ENCODE measurements at places on chromosomes 1 and 21.

DNA sequence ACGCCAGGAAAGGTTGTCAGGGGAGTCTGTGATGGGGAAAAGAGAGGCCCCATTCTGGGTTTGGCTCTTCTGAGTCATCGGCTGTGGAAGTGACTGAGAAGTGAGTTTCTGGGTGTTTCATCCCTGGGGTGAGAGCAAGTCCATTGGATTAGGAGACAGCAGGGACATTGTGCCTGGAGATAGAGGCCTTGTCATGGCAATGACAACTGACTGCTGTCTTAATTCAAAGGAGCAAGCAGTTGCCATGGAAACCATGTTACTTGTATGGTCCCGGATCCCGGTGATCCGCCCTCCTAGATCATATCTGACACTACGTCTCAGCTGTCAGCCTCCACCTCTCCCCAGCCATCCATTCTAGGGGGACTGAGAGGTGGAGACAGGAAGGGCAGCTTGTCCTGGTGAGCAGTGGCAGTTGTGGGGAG, 34.4 kb downstream of the KIAA0040 start:
- no peak for DNase-seq

DNA sequence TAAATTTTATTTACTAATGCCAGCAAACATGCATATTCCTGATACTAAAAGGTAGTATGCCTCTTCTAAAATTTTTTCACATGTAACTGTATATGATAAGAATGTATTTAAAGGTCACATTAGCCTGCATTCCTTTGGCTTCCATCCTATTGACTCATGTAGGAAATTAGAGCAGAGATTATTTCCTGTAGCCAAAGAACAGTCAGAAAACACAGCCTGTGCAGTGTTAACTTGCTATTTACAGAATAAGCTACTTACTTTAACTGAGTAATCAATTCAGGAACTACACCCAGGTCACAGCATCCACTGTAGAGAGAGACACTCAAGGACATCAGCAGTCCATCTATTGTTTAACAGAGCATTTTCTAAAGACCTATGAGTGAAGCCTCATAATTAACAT, 154.5 kb upstream of the ADGRL4 start:
- no peak for DNase-seq

GRCh38 chr1:14366091-14367018, 232.1 kb upstream of the KAZN start:
- no peak for DNase-seq

DNA sequence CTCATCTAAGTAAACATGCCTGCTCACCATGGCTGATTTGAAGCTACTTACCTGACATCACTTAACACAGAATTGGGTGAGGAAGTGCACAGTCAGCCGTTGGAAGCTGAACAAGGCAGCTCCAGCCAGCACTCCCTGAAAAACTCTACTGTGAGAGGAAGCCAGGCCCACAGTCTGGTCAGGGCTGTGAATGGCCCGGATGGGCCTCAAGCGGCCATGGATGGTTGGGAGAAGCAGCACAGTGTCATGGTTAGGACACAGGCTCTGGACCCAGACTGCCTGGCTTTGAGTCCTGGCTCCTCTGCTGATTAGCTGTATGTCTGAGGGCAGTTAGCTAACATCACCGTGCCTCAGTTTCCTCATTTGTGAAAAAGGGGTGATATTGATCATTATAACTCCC, 267.8 kb downstream of the GRIK3 start:
- no peak for DNase-seq

GRCh38 chr1:161421456-161421855, 53.8 kb upstream of the CFAP126 start:
- DNase-seq, result no peak

DNA sequence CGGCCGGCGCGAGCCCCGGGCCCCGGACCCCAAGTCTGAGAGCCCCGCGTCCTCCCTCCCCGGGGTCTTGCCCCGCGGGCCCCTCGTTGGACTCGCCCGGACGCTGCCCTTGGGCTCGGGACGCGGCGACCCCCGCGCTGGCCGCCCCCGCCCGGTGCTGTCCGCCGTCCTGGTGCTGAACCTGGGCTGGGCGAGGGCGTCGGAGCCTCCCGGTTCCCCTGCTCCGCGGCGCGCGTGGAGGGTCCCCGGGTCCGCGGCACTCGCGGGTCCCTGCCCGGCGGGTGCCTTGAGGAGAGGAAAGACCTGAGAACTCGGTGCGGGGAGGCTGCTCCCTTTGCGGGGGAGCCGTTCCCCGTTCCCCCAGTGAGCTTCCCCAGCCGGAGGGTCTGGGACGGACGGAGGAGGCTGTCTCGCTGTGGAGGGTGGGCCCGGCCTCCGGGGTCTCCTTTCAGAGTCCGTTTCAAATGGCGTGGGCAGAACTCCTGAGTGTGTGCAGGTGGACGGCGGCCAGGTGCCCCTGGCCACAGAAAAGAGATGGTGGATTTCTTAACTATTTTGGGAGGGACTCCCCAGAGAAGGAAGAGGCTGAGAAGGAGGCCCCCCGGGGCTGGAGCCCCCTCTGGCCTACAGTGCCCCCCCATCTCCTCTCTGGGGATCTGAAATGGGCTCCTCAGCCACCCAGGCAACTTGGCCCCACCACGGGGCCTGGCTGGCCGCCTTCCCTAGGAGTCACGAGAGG, 595 bp downstream of the GABRD start:
- no peak for DNase-seq

- DNase-seq, result no peak
Measured at GRCh38 chr1:46512792-46513190, 23.2 kb downstream of the DMBX1 start.

- DNase-seq, result no peak
Measured at GRCh38 chr1:2494323-2494693, 18.2 kb downstream of the PLCH2 start.

DNA sequence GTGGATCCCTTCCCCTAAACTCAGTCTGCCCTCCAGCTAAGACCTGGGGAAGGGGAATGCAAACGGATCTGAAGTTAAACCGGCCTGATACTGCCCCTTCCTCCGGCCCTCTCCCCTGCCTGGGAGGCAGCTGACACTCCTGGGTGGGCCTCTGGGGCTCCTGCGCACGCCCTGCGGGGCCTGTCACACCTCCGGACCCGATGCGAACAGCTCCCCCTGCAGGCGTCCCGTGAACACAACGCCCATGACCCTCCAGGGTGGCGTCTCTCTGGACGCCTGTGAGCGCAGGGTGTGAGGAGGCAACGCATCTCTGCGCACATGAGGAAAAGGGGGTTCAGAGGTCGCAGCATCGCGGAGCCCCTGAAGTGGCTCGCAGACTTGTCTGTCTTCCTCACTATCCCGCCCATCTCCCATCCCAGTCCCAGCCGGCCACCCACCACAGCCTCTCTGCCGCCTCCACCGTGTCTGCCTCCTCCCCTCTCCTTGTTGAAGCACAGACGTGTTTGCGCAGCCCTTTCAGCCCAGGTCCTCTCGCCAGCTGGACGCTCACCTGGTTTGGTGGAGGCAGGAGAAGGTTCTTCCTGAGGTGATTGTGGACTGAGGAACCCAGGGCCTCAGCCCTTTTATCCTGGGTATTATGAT, 421 bp upstream of the LCE3A start:
- DNase-seq, result no peak

GRCh38 chr1:59076612-59077011, 220.3 kb upstream of the FGGY start:
- DNase-seq, result peak; percentile 19

GRCh38 chr1:193065954-193066353, 6.5 kb downstream of the RO60 start:
- DNase-seq, result no peak

DNA sequence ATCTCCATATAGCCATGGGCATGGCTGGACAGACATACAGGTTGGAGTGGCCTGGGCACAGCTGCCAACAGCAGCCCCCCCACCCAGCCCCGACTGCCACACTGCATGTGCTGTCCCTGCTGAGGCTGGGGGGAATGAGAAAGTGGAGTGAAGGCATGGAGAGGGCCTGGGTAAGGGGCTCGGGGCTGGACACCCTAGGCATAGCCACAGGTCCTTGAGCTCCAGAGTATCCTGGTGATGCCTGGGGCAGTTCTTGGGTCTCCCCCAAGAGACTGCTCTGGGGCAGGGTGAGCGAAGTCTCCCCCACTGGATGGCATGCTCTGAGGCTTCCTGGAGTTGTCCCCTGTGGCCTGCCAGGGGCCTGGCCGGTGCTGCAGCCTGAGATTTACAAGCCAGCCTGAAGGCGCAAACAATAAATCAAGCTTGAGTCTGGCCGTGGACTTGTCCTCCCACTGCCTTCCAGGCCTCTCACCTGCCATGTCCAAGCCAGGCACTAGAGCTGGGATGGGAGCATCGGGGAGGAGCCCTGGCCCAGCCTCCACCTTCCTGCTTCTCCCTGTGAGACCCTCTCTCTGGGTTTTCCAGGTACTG, 53.6 kb downstream of the FOXO6 start:
- DNase-seq, result no peak

- no peak for DNase-seq
Measured at GRCh38 chr21:42669041-42669440, 15.6 kb downstream of the PDE9A start.

- no peak for DNase-seq
Measured at GRCh38 chr1:78640462-78640861, 9.2 kb upstream of the IFI44 start.

GRCh38 chr1:193308438-193308837, 122.0 kb upstream of the B3GALT2 start:
- no peak for DNase-seq

- DNase-seq, result no peak
Measured at GRCh38 chr21:45284456-45284741, 3.3 kb downstream of the POFUT2 start.

All from AML-193 (cell line).